ENCODE measurements at places on chromosomes 6 and 20. TPM values are rescaled to one million over a fixed set of nuclear protein-coding genes. Genes with fewer than 3 reads are reported as not detected.

DNA sequence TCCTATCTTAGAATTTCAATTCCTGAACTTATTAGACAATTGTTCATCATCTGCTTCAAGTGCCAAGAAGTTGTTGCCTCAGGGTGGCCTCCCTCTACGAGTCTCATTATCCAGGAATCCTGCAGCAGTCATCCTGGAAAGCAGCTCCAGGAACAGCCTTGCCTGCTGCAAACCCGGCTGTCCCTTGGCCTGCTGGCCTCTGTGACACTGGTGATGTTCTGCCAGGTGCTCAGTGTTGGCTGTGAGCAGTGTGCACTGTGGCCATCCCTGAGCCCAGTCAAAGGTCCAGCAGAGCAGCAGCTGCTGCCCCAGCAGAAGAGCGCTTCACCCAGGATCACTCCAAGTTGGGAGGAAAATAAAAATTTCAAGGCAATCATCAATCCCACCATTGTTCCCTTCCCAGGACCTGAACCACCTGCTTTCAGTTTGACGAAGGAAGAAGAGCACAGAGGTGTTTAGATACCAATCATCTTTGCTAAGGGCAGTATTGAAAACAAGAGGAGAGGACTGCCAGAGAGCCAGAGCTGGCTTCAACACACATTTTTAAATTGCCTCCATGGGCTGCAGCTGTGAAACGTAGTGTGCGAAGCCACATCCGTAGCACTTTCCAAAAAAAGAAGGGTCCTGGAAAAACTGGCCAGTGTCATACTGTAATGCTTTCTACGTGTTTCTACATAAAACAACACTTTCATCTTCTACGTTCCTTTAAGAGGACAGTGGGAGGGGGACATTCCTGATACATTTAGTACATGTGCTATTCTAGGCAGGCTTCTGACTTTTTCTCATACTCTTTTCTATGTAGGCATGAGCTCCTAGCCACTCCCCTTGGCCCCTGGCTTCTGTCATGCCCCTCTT, 7.2 kb upstream of the FAM50B start:
- no peak for DNase-seq

DNA sequence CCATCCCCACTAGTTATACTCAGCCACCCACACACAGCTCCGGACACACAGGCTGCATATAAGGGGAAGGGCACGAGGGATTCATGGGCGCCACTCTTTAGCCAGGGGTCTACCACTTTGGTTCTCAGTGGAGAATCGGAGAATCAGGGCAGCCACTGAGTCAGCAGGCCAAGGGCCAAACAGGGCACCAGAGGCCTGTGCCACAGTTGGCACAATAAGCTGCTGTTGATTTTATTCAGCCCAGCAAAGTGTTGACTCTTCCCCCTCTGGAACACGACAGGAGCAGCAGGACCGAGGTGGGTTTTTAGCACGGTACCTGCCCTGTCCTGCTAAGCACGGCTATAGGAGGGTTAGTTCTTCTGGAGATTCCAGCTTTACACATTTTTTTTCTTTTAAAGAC, 48.3 kb downstream of the GJA10 start:
- no peak for DNase-seq

- DNase-seq = no peak
These were observed 37.2 kb downstream of the REV3L start for GRCh38 chr6:111445861-111446267.

GRCh38 chr6:136510782-136511181, 39.4 kb downstream of the MAP7 start:
- DNase-seq = no peak

- no peak for DNase-seq
These were observed 28.9 kb upstream of the ANKEF1 start for GRCh38 chr20:10005885-10006284.

DNA sequence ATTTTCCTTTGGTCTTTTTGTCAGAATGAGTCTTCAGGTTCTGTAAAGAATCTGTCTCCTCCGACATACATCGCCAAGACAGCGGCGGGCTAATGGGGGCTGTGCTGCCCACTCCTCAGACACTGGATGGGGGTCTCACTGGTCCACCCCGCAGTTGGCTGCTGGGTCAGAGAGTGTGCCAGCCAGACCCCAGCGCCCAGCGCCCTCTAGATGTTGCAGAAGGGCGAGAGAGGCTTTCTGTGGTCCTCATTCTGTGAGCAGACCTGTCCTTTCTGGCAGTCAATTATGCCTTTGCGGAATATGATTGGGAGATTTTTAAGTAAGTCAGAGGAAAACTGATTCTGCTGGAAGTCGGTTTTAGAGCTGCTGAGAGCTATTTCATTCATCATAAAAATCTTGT, 7.8 kb upstream of the CCR6 start:
- DNase-seq = no peak

DNA sequence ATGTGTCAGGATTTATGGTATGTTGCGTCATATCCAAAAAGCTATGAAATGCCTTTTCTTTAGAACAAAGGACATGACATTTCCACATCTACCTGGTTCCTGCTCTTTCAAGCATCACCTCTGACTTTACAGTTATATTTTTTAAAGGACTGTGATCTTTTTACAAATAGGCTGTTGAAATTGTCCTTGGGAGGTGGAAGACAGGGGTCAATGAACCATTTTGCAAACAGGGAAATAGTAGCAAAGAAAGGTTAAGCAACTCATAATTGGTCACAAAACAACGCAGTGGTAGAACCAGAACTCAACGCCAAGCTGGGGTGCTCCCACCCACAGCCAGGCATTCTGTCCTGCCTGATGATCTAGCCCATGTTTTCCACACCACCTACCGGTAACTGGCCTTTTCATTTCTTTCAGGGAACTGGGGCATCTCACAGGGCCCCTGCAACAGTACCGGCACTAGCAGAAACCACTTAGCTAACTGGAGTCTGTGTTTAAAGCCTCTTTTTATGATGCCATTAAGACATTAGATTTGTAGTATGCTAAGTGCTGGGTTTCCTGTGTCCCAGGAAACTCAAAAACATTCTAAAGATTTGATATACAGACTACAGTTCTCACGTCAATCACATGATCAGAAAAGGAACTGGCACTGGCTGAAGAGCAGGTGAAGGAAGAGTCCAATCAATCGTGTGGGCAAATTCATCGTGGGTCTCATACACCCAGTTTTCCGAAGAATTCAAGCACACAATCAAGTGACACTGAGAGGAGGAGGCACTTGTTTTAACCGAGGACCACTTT, 13.9 kb downstream of the ZNF217 start:
- no peak for DNase-seq

DNA sequence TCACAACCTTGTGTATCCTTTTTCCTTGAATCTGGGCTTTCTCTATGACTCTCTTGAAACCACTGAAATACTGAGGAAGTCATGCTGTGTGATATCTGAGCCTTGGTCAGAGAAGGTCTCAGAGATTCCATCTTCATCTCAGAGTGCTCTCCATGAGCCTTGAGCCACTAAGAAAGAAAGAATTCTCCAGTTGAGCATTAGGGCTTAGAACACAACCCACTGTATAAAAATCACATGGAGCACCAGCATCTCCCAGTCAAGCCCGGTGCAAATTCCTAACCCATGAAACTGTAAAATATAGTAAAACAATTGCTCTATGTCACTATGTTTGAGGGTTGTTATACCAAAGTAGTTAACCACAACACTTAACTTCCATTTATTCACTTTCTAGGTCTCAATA, 181.4 kb downstream of the MOXD1 start:
- no peak for DNase-seq

DNA sequence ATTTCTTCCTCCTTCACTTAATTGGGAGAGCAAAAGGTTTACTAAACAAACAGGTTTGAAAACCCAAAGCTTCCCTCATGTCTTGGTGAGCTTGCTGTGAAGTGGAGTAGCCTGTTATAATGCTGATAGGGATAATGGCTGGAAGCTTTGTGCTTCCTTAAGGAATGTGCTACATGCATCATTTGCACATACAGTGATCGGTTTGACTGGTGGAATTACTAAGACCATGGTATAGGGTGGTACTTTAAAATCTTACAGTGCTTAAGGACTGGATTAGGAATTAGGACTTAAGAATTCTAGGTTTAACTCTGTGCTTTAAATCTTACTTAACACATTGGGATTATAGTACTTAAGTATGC, 75.7 kb downstream of the ARID1B start:
- DNase-seq = no peak

- DNase-seq = no peak
These were observed 215.9 kb upstream of the TCF21 start for GRCh38 chr6:133673056-133673455.

DNA sequence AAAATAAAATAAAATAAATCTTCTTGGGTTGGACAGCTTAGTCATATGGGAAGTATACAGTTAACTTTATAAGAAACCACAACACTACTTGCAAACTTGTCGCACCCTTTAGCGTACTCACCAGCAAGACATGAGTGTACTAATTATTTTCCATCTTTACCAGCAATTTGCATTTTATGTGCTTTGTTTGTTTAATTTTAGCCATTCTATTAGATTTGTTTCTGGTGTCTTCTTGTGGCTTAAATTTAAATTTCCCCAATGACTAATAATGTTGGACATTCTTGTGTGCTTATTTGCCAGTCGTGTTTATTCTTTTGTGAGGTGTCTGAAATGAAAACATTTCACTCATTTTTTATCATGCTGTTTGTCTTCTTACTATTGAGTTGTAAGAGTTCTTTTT, 1172.2 kb upstream of the CITED2 start:
- no peak for DNase-seq

DNA sequence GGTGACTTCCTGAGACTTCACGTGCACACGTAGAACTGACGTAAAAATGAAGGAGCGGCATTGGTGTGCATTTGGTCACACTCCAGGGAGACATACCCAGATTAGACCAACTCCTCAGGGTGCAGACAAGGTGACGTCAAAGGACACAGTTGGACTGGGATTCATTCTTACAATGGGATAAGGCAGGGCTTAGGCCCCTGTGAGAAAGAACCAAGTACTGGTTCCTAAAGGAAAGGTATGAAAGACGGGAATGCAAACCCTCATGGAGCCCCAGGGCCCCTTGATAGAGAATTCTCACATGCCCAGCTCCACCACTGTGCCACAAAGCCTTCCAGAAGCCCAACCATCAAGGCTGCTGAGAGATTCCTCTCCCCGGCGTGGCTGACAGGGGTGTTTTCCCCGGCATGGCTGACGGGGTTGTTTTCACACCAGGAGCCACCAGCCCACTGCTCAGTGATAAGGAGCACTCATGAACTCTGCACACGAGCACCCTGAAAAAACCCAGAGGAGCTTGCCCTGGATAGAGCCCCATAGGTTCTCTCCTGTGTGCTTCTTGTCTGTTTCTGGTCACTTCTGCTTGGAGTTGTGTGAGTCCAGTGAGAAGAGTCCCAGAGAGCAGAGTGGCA, 90.1 kb downstream of the CAP2 start:
- no peak for DNase-seq

DNA sequence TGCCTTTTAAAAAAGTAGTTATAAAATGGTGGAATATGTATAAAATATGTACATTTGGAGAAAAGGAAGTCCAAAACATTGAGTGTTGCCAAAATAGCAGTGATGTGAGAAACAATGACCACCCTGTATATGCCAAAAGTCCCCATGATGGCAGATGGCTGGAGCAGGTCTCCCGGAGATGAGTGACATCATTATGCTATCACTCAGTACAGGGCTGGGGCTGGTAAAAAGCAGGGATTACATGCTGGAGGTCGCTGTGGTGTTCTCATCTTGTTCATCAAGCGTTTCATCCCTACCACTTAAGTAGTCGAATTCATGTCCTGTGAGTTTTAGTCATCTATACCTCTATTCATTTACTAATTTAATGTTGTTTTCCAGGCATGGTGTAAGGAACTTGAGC, 315.3 kb upstream of the SLC35B3 start:
- DNase-seq = no peak

DNA sequence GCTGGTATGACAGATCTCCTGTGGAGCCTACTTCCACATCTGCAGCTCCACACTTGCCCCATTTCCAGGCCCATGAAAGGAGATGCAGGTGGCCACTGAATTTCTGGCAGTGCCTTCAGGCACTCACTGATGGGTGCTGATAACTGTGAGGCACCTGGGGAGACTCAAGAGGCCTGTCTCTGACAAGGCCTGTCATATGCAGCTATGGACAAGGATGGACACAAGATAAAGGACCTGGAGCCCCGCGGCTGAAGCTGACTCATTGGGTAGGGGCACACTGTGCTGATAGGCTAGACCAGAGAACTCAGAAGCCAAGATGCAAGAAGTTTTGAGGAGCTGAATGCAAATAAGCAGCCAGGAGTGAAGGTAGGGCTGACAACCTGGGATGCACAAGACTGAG, 81.0 kb upstream of the LRFN2 start:
- no peak for DNase-seq

DNA sequence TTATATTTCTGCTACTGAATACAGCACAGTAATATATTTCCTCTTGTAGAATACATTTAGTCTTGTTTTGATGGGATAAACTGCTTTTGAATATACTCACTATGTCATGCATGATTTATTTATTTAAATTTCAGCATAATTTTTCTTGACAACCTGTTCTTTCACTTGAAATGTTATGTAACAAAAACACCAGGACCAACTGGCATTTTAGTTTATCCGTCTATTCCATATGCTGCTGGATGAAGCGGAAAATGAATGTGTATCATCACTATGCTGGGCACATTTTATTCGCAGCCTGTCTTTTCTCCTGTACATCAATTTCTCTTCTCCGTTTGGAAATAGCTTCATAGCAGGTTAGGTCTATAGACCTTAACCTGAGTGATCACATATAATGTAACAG, 206.8 kb upstream of the PLCB4 start:
- DNase-seq = no peak

DNA sequence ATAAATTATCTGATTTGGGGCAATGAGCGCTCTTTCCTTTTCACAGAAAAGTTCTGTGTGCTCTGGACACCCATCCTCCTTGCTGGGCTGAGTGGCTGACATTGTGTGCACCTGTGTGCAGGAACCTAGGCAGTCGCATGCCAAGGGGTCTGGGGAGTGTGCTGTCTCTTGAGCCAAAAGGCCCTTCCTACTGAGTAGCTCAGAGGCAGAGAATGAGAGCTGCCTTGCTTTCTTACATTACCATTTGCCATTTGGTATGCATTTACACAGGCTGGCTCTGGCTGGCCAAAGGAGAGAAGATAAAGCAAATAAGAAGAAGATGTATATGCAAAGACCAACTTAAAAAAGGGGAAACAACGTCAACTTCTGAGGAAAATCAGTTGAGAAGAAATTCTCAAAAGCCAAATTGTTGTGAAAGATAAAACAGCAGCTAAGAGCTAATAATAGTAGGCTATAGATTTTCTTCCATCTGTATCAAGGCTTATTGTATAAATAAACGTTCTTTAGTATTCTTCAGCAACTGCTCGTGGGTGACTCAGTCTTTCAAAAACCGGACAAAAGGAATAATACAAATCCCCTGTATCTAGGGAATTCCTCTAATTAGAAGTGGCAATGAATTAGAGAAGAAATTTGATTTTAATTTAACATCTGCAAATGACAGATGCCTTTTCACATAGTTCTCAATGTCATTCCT, 121.9 kb downstream of the INSM1 start:
- DNase-seq = no peak

- DNase-seq = no peak
These were observed 12.2 kb downstream of the FGD2 start for GRCh38 chr6:37017606-37018197.

- DNase-seq = no peak
These were observed 14.4 kb downstream of the MYB start for GRCh38 chr6:135195522-135195921.

- no peak for DNase-seq
These were observed 135.3 kb downstream of the SOBP start for GRCh38 chr6:107625264-107625663.

Gene LCA5
- 4.2 TPM for polyA plus RNA-seq

Gene TXLNB
- polyA plus RNA-seq = 0.88 TPM

Gene PTCHD4
- polyA plus RNA-seq = 2.3 TPM

Gene ZNF831
- not detected for polyA plus RNA-seq

Gene GSTA3
- polyA plus RNA-seq = not detected

Gene NOX3
- not detected for polyA plus RNA-seq

Gene SIRPD
- not detected for polyA plus RNA-seq

Gene ADGRF5
- polyA plus RNA-seq = not detected

Gene TCF15
- polyA plus RNA-seq = not detected

Gene PNLDC1
- 0.19 TPM for polyA plus RNA-seq

Gene SCUBE3
- polyA plus RNA-seq = 7.7 TPM

Measured in AG04450 (cell line).